T follicular helper cell (primary cell): ENCODE measurements at places on chromosomes 5 and 9.

DNA sequence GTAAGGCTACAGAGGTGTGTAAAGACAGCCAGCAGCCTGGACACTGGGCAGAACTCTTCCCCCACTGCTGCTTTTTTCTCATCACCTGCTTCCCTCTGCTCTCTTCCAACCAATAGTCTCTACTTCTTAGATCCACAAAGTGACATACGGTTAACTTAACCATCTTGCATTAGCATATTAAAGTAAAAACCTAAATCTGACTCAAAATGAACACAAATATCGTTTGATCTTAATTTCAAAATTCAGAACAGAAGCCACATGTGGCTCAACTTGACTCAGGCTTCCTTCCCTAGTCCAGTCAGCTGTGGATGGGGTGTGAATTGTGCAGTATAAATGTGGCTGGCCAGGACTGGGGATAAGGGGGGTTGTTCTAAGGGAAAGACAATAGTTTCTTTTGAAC is 114.3 kb downstream of the STARD4 start:
- DNase-seq, result no peak

DNA sequence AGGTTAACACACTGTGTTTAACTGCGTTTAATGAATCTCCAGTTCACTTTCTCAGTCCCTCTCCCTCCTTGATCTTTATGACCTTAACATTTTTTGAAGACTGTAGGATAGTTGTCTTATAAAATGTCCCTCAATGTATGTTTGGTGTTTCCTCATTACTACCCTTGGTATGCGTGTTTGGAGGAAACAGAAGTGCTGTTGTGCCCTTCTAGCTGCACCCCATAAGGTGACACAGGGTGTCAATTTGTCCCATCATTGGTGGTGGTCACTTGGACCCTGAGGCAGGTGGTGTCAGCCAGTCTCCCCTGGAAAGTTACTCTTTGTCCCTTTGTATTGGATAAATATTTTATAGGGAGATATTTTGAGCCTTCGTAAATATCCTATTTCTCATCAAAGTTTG is 52.3 kb downstream of the RAD23B start:
- no peak for DNase-seq

DNA sequence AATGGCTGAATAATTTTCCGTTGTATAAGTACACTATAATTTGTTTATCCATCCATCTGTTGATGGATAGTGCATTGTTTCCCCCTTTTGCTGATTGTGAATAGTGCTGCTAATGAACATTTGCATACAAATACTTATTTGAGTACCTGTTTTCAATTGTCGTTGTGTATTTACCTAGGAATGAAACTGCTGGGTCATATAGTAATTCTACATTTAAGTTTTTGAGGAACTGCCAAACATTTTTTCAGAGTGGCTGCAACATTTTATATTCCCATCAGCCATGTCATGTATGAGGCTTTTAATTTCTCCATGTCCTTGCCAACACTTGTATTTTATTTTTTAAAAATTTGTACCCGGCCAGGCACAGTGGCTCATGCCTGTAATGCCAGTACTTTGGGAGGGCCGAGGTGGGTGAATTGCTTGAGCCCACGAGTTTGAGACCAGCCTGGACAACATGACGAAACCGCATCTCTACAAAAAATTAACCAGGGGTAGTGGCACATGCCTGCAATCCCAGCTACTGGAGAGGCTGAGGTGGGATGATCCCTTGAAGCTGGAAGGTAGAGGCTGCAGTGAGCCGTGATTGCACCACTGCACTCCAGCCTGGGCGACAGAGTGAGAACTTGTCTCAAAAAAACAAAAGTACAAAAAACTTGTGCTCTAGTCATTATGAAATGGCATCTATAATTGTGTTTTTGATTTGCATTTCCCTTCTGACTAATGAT is 2.2 kb upstream of the ANXA6 start:
- no peak for DNase-seq

GRCh38 chr5:31383734-31384133 is 148.2 kb downstream of the DROSHA start:
- no peak for DNase-seq

DNA sequence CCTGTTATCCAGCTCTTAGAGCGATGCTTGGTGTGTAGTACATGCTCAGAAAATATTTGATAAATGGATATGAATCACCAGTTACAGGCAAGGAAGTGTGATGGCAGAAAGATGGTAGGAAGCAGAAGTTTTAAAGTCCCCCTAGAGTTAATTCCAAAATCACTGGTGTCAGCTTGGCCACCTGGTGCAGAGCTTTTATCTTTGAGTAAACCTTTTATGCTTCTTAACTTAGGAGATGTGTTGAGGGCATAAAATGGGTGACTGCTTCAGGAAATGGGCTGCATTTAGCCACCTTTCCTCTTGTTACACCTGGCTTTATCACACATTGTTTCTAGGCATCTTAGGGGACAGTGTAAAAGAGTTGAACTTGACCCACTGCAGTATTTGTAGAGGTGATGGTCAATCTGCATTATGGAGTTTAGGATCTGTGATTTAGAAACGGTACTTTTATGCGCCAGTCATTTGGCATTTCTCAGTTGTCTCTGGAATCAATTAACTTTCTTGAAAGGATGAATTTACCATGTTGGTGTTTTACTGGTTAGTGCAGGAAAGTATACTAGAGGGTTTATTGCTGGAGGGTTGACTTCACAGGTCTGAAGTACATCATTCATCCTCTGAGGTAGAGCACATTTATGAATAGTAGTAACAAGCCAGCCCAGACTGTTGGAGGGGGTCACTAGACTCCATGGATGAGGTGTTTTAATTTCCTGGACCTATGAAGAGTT is 7.5 kb upstream of the FAM120AOS start:
- DNase-seq, result no peak

DNA sequence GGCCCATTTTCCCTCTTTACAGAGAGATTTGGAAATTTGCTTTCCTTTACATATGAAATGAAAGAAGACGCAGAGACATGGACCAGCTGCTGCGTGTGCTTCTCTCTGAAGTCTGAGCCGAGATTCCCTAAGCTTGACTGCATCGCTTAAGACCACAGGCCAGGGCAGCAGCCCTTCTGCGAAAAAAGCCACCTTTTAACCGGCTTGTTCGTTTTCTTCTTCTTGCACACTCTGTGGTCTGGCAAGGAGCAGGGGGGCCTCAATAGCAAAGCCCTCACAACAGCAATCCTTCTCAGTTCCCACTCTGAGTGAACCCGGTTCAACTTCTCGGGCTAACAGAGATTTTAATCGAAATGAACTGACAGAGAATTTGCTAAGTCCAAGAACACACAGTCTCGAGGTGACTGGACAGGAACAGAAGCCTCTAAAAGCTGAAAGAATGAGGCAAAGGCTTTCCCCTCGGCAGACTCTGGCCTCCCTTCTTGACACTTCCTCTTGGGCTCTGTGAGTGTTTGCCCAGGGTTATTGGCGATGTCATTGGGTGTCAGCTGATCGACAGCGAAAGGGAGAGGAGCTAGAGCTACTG is 512.9 kb upstream of the KLF4 start:
- DNase-seq, result no peak
